NCI-H446 (cell line): ENCODE measurements at places on chromosomes 3 and 15.

- no peak for DNase-seq
Observed at GRCh38 chr15:55546718-55547117, 38.7 kb upstream of the DNAAF4 start.

- DNase-seq = no peak
Observed at GRCh38 chr15:24916305-24917009, 38.3 kb upstream of the SNRPN start.

DNA sequence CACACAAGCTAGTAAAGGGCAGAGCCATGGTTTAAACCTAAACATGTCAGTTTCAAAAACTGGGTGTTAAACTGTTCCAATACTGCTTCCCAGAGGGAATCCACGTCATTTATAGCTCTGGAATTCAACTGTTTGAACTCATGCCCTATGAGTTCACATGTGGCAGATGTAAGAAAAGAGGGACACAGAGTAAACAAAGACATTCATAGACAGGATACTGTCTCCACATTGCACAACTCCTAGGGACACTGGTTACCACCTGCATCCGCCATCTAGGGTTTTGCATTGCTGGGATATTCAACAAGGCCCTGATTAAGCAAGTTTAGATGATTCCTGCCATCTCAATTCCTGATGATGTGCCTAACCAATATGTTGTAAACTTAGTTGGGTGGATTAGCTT is 134.1 kb upstream of the COL8A1 start:
- DNase-seq = no peak

- DNase-seq = no peak
Observed at GRCh38 chr3:126918355-126918821, 64.5 kb upstream of the PLXNA1 start.

- no peak for DNase-seq
Observed at GRCh38 chr3:192082730-192083660, 622.0 kb downstream of the PYDC2 start.

- no peak for DNase-seq
Observed at GRCh38 chr15:96170979-96171739, 159.3 kb upstream of the NR2F2 start.

- no peak for DNase-seq
Observed at GRCh38 chr15:58694641-58695398, 54.7 kb downstream of the ADAM10 start.

- DNase-seq = peak; percentile 21
Observed at GRCh38 chr3:12440927-12441714, 43.2 kb upstream of the TSEN2 start.

GRCh38 chr3:72195895-72196294 is 410.9 kb upstream of the PROK2 start:
- DNase-seq = no peak

DNA sequence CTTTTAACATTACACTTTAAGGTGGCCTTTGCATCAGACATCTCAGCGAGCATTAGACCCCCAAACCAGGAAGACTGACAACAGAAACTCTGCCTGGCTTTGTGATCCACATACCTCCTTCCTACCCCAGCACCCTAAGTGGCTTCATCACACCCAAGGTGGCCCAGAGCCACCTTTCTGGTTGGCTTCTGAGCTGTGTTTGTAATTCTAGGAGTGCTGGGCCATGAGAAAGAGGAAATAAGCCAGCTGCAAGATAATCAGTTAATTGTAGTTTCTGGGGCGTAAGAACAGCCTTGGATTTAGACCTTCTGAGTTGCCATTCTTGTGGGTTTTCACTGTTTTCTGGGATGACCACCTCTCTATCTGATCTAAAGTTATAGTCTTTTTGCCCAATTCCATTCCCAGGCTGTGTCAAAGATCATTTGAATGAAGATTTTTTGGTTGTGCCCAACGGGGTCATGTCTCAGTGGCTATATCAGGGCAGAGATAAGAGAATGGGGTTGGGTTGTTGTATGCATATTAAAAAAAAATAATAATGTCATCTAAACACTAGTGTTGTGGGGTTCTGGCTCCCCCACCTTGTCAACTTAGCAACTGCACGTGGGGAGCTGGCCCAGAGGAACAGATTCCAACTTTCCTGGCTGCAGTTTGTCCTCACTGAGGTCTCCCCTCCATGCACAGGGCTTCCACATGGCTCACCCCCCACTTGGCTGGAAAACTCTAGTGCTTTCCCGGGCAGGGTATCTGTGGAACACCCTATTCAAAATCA is 234.8 kb upstream of the WNT5A start:
- DNase-seq = no peak

DNA sequence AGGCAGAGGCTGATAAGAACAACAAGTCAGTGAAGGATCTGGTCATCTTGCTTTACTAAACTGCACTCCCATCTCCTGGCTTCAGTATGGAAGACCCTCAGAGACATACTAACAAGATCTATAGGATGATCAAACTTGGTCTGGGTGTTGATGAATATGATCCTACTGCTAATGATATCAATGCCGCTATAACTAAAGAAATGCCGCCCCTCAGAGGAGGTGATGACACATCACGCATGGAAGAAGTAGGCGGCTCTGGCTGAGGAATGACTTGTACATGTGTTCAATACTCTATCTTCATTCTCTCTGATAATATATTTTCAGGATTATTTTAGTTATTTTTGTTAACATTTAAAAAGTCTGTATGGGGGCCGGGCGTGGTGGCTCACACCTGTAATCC is 17.5 kb upstream of the EIF2B5 start:
- no peak for DNase-seq

GRCh38 chr3:57805266-57805665 is 49.2 kb downstream of the SLMAP start:
- no peak for DNase-seq

- no peak for DNase-seq
Observed at GRCh38 chr3:18751514-18751913, 326.4 kb upstream of the SATB1 start.

DNA sequence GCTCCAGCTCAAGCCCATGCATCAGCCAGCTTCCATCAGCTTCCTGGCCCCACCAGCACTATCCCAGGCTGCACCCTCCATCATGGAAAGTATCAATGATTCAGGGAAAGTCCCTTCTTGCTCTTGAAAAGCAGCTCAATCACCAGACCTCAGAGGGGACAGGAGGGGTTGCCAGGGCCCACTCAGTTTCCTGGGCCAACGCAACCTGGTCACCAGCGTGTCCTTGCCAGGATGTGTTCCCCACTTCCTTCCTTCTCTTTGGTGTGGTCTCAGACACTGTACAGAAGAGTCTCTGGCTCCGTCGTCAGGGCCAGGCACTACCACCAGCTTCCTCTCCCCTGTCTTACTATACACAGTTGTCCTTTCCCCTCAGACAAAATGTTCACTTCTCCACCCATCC is 3.0 kb downstream of the HDC start:
- no peak for DNase-seq

- DNase-seq = no peak
Observed at GRCh38 chr3:53150247-53151085, 10.5 kb upstream of the PRKCD start.

DNA sequence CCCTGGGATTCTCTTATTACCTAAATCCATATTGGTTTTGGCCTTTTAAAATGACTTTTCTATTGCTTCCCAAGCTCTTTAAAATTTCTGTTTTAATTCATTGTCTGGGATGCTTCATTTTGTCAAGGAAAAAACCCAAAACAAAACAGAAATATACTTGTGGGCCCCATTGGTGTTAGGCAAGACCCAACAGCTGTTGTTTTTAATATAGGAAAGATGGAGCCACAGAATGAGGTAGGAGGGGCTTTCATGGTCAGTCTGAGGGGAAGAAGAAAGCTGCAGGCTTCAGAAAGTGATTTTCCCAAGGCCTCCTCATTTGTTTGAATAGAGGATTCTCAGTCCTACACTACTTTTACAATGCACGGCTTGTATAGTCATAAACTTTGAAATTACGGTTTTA is 180.5 kb downstream of the MCTP2 start:
- no peak for DNase-seq

DNA sequence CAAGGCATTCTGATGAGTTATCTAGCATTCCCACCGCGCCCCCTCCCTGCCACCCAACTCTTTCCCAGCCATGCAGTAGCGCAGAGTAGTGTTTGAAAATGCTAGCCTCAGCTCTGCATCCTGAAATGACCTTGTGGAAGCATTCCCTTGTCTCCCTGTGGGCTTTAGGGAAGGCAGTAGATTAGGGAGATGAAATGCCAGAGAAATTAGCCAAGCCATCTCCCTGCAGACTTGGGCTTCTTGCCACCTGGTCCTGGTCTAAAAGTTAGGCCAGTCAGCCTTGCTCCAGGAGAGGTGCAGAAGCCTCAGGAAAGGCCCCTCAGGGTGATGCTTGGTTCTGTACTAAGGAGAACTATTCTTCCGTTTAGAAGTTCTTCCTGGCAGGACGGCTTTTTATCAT is 231.2 kb downstream of the CACNA2D3 start:
- DNase-seq = no peak

DNA sequence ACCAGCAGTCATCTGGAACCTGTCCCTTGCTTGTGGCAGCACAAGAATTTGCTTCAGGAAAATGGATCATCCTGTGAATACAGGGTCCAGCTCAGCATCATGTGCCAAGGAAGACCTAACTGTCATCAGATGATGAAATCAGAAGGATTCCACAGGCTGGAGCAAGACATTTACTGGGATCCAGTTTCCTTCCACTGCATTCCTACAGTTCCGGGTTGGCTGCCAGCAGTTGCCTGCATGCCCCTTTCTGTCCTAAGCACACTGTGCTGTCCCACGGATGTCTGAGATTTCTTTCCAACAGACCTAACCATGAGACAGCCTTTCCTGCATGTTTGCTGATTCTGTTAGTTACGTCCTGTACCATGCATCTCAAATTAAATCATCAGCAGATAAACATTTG is 140.7 kb downstream of the IMPG2 start:
- no peak for DNase-seq

DNA sequence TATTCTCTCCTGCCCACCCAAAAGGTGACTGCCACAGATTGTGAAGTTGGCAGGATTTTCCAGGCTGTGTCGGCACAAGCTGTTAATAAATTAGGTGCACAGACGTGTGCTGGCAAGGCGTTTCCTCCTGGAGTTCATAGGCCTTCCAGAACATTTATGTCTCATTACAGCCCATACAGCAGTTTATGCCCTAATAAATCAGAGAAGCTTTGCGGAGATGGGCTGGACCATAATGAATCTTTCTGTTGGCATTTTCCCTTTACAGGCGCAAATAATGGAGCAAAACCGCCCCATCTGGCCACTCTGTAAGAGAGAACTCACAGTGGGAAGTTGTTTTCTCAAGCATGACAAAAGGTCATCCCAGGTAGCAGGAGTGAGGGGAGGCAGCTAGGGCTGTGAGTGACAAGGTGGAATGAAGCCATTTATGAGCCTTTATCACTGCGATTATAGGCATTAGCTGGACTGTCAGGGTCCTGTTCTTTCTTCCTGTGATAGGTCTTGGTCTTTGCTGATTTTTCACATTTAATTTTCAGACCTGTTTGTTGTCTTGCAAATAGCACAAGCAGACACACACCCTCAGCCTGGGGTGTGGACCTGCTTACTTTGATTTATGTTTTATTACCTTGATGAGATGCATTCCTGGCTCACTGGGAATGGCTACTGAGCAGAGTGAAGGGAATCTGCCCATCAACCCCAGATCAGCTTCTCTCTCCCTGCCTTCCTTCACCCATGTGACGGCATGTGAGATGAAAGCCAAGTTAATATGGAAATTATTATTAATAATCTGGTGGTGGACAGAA is 257.5 kb downstream of the LRTM1 start:
- DNase-seq = no peak

DNA sequence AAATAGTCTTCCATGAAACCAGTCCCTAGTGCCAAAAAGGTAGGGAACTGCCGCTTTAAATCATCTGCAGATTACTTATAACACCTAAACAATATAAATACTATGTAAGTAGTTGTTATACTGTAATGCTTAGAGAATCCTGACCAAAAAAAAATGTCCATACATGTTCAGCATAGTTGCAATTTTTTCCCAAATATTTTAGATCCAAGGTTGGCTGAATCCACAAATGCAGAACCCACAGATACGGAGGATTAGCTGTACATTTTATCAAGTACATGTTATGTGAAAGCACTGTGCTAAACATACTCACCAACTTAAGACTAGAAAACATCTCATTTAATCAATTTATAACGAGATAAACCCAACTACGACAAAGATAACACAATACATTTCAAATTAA is 9.3 kb downstream of the MSL2 start:
- DNase-seq = no peak

- DNase-seq = no peak
Observed at GRCh38 chr3:127237835-127238234, 44.9 kb downstream of the PRR23E start.

DNA sequence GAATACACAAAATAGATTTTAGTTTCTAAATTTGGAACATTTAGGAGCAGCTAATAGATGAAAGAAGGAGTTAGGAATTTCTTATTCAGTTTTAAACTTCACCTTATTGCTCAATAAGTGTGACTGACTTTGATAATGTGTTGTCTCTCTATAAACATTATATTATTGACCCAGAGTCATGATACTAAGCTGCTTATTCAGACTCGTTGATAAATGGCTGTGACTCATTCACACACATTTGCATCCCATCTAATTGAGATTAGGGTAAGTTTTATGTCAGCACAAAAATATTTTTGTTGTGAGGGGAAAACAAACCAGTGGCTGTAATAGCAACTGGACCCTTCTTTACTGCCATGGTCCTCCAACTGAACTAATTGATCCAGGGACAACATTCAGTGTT is 137.6 kb downstream of the GOLIM4 start:
- no peak for DNase-seq

DNA sequence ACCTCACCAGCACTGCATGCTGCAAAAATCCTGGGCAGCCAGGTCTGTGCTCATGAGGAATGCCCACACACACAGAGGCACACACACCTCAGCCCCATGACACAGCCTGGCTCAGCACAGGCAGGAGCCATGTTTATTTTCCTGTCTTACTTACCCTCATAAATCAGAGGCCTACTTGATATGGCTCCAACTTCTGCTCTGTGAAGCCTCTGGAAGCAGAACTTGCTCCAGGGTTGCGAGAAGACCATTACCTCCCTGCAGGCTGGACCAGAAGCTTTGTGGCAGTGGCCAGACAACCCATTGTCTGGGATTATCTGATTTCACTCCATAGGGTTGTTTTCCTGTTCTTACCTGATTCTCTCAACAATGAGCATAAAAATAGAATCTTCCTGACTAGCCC is 43.8 kb upstream of the CMTM8 start:
- no peak for DNase-seq

GRCh38 chr3:24220859-24221657 is 273.6 kb downstream of the THRB start:
- peak; percentile 58 for DNase-seq

GRCh38 chr3:147391781-147392624 is 14.3 kb downstream of the ZIC4 start:
- no peak for DNase-seq
